Lower leg skin (tissue), 4 donors: ENCODE measurements at places on chromosomes 1 and 21. TPM values are rescaled to one million over a fixed set of nuclear protein-coding genes. Genes with fewer than 3 reads are reported as not detected.

DNA sequence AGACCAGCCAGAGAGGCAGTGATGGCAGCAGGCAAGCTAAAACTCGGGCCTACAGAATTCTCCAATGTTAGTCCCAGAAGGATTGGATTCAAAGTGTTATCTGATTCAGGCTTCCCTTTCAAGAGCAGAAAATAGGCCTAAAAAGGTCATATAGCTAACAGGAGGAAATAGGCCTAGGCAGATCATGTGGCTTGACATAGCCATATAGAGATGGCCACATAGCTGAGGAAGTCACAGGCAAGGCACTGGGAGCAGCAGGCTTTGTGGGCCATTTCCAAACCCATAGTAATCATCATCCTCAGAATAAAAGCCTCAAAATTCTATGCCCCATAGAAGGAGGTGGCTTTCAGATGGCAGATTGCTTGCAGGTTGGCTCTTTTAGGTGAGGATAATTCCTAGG is 29.0 kb upstream of the LMO4 start:
- no peak for DNase-seq

DNA sequence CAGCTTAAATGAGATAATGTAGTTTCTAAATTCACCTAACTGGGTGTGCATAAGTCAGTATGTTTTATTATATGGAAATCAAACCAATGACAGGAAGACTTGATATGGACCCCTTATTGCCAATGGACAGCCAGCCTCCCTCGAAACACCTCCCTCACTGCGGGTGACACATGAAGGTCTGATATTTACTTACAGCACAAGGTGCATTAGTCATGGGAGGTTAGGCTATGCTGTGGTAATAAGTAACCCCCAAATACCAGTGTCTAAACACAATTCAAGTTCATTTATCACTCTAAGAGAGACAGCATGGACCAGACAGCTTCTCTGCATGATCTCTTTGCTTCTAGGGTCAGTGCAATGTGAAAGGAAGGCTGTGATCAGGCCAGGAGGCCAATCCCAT is 126.0 kb upstream of the KCNJ6 start:
- no peak for DNase-seq

GRCh38 chr1:161351482-161351881 is 16.2 kb downstream of the CFAP126 start:
- no peak for DNase-seq

- DNase-seq = no peak
Observed at GRCh38 chr1:76231320-76231719, 156.8 kb downstream of the ST6GALNAC3 start.

- DNase-seq = no peak
Observed at GRCh38 chr1:31556481-31557006, 19.8 kb upstream of the TINAGL1 start.

DNA sequence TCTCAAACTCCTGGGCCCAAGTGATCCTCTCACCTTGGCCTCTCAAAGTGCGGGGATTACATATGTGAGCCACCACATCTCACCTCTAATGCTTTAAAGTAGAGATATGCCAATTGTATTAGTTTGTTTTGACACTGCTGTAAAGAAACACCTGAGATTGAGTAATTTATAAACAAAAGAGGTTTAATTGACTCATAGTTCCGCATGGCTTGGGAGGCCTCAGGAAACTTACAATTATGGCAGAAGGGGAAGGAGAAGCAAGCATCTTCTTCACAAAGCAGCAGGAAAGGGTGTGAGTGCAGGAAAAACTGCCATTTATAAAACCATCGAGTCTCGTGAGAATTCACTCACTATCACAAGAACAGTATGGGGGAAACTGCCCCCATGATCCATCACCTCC is 3.5 kb upstream of the MYCL start:
- no peak for DNase-seq

Gene OR2L13
- not detected for total RNA-seq

Gene MANEAL
- total RNA-seq = 6.6 TPM
